Frontal cortex (tissue), 4 donors: ENCODE measurements at places on chromosomes 5 and 9.

DNA sequence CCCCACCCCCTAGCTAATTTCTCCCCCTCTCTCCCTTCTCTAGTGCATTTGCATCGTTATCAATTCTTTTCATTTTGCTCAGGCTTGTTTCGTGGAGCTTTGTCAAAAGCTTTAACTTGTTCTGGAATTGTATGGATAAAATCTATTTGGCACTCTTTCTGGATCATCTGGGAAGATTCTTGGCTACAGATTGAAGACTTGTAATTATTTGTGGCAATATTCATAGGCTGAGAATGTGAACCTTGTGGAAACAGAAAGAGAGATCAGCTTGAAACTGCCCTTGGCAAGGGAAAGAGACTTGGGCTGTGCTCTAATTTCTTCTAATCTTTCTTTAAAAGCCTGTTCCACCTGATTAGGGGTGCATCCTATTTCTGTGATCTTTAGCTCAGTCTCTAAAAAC lies 340.6 kb upstream of the DAB2 start:
- no peak for DNase-seq

GRCh38 chr9:93094658-93095204 lies 1.3 kb upstream of the CARD19 start:
- no peak for DNase-seq

DNA sequence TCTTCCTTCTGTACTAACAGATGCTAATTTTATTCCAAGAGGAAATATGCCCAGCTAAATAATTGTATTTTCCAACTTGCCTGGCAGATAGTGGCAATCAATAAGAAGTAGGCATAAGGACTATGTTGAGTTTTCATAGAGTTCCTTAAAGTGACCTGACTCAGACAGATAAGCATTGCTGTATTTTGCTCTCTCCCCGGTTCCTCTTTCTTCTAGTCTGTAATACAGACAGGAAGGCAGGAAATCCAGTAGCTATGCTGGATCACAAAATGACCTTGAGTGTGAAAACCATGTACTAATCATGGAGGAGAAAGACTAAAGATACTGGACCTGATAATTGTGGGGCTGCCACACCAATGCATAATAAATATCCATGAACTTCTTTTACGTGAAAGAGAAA lies 701.7 kb downstream of the CETN3 start:
- no peak for DNase-seq

GRCh38 chr5:75006865-75007822 lies 45.2 kb downstream of the GCNT4 start:
- DNase-seq = no peak

DNA sequence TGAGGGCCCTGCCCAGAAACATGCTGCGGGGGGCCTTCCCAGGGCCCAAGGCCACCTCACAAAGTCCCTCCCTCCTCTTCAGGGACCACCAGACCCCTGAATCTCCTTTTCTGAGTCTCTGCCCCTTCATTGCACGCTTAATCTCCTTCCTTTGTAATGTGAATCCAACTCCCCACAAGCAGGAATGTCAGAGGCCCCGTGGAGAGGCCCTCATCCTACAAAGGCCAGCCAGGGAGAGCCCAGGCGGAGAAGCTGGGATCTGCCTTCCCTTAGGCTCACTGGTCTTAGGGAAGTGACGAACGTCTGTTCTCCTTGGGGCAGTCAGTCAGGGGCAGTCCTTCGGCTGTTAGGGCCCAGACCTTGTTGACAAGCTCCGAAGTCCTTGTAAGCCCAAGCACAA lies 2.3 kb downstream of the SMIM33 start:
- no peak for DNase-seq

DNA sequence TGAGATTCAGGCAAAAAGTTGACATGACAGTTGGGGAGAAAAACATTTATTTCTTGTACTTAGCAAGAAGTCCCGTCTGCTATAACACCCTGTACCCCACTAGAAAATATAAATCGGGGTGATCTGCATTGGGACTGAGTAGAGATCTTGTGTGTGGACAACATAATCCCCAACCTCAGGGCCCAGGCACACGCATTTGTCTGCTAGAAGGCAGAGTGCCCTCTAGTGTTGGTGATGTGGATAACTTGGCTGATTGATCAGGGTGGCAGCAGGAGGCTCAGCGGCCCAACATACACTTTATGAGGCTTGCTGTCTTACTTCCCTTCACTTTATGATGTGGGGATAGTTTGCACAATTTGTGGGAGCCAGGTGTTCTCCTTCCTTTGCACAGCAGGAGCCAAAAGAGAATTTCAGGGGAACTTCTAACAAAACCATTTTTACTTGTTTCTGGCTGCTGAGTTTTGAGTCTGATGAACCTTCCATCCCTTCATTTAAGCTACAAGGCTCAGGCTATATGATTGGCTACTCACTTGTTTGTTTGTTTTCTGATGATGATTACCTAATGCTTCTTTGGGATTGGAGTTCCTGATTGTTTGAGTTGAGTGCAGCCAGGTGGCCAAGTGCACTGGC lies 263.2 kb downstream of the DMAC1 start:
- DNase-seq = no peak
